ENCODE measurements at places on chromosomes 3 and 15.

DNA sequence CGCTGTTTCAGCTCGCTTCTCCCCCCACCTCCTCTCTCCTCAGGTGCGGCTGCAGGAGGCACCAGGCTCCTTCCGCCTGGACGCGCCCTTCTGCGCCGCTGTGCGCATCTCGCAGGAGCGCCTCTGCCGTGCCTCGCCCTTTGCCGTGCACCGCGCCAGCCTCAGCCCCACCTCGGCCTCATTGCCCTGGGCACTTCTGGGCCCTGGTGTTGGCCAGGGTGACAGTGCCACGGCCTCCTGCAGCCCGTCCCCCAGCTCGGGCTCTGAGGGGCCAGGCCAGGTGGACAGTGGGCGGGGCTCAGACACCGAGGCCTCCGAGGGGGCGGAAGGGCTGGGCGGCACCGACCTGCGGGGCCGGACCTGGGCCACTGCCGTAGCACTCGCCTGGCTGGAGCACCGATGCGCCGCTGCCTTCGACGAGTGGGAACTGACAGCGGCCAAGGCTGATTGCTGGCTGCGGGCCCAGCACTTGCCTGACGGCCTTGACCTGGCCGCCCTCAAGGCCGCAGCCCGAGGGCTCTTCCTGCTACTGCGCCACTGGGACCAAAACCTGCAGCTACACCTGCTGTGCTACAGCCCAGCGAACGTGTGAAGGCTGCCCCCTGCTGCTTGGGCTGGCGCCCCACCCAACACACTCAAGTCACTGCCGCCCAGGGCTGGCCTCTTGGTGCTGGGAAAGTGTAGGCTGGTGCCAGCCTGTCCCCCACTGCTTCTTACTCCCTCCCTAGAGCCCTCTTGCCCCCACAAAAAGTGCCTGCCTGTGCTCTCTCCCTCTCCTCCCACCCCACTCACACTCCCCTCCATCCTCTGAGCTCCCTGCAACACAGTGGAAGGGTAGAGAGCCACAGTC lies 7.1 kb downstream of the ALG3 start:
- no peak for DNase-seq

DNA sequence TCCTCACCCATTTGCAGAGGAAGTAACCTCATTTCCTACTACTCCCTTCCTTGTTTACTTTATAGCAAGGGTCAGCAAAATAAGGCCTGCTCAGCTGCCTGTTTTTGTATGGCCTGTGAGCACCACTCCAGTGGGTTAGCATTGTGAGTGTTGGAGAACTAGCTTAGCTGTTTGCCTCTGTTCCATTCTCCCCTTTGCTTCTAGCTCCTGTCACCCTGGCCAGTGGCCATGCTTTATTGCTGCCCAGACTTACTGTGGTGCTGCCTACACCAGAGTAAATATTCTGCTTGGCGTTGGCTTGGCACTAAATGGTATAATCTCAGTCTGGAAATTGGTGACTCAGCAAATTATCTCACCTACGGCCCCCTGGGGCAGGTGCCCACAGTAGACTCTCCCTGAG lies 8.8 kb downstream of the PDCD6IP start:
- DNase-seq = no peak

GRCh38 chr15:60400944-60401343 lies 3.2 kb upstream of the ANXA2 start:
- DNase-seq = no peak

DNA sequence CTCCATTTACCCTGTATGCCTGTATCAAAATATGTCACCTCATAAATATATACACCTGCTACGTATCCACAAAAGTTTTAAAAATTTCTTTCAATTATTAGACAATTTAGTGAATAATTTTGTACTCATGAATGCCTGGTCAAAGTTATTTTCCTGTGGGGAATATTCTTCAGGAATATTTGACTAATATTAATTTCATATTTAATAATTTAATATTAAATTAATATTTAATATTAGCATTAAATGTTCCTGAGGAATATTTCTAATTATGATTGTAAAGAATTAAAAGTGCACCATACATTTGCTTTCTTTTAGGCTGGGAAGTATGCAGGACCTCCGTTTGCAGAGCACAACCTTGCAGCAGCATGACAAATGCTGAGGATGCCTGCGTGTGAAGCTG lies 422.7 kb downstream of the C3orf38 start:
- DNase-seq = no peak

DNA sequence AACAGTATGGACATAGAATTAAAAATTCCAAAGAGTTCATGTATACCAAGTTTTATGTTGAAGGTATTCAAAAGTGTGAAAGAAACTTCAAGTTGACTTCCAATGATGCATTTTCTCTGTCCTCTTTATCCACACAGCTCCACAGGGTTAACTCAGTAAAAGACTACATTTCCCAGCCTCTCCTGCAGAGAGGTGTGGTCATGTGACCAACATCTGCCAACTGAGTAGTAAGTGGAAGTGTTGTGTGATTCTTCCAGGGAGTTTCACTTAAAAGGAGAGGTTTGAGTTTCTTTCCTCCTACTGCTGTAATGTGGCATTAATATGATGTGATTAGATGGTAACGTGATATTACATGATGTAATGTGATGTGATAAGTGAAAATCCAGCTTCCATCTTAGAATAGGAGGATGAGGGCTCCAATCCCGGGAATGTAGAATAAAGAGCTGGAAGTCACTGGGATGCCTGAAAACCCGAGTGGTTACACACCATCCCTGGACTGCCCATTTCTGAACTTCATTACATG lies 280.6 kb downstream of the ARRDC4 start:
- no peak for DNase-seq

- no peak for DNase-seq
Observed at GRCh38 chr3:167450675-167451074, 23.2 kb downstream of the SERPINI2 start.

GRCh38 chr15:81209635-81210034 lies 13.0 kb downstream of the IL16 start:
- DNase-seq = no peak

DNA sequence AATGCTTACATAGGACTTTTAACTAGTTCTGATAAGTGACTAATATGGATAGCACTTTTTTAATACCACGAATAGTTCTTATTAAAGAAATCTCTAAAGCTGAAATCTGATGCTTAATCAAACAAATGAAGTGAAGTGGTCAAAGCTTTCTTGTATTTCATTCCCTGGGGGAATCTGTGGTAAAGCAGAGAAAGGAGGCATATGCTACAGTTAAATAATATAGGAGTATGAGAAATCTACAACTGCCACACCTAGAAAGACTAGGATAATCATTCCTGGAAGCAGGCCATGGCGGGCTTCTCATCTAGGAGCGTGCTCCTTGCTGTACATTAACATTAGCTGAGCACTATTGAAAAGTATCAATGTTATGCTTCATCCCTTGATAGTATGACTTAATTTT lies 835.7 kb downstream of the OTOL1 start:
- no peak for DNase-seq

DNA sequence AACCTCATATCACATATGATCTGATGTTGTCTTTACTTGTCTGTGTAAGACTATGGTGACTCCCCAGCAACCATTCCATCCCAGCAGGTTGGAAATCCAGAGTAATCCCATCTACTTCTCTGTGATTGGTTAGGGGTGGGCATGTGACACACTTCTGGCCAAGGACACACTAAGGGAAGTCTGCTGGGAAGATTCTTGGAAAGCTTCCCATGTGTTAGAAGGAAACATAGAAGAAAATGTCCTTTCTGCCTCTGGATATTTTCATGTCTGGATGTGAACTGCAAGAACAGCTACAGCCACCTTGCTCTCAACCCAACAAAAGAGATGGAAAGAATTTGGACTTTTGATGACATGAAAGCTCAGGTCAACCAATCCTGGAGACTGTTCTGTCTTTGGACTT lies 2.6 kb upstream of the UBE2Q2 start:
- DNase-seq = no peak

Measured in thymus (tissue), 14 donors.